ENCODE measurements at places on chromosomes 1 and 21. TPM values are rescaled to one million over a fixed set of nuclear protein-coding genes. Genes with fewer than 3 reads are reported as not detected.

- H3K27ac ChIP-seq, result peak overlapping the region; percentile 56
- H3K4me3 ChIP-seq, result no peak overlapping the region
- no peaks in the 10 kb centered on the region for H3K36me3 ChIP-seq
- no peaks in the 10 kb centered on the region for H3K27me3 ChIP-seq
- H3K4me1 ChIP-seq, result peaks cover 10% of the 10 kb centered on the region
Measured at GRCh38 chr21:38984568-38984967, 178.8 kb downstream of the ETS2 start.

GRCh38 chr21:42094811-42095210 lies 23.7 kb downstream of the UMODL1 start:
- no peak overlapping the region for H3K4me3 ChIP-seq
- no peak for DNase-seq
- H3K4me1 ChIP-seq, result no peaks in the 10 kb centered on the region

Gene KRTAP19-6
- total RNA-seq, result not detected

Gene KCNE2
- total RNA-seq, result not detected

DNA sequence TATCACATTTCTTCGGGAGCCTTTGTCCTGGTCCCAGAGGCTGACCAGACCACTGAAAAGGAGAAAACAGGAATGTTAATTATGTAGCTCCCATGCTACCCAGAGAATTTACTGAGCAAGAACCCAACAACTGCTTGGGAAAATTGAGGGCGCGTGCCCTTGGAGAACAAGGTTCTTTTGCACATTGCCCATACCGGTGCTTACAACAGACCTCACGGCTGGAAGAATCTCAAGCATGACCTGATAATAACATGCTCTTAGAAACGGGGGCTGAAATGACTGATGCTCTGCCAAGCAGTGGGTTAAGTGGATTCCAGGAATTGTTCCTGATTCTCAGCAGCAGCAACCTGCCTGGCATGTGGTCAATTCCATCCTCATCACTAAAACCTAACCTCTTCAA lies 49.3 kb upstream of the AJAP1 start:
- H3K36me3 ChIP-seq, result no peaks in the 10 kb centered on the region
- H3K27ac ChIP-seq, result no peak overlapping the region
- DNase-seq, result no peak

- H3K4me1 ChIP-seq, result peaks cover 12% of the 10 kb centered on the region
- no peak overlapping the region for H3K27ac ChIP-seq
- no peak for DNase-seq
Measured at GRCh38 chr1:17550729-17551584, 11.5 kb downstream of the ARHGEF10L start.

Gene TMED5
- total RNA-seq, result 27.7 TPM

Gene RPE65
- total RNA-seq, result not detected

DNA sequence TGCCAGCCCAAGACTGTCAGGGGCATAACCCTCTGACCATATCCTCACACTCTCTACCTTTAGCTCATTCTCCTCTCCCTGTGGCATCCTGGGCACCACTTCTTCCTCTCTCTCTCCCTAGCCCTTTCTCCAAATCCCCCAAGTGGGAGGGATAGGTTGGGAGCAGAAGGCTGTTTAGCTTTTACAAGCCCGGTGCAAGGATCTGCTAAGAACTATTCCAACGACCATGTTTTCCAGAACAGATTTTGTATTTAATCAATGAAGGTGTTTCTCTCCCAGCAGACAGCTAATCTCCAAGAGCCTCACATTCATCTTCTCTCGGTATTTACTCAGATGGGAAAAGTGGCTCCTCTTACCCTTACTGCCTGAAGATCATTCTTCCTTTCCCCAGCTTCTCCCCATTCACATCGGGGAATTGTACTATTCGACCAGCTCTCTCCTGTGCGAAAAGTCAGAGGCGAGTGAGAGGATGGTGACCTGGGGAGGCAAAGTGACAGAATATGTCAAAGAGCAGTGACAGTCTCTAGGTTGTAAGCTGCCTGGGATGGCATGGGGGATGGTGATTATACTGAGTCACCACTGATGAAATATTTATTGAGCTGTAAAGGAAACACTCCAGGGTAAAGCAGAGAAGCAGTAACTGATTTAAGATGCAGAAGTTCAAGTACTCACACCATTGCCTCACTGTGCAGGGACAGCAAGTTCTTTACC lies 47.0 kb upstream of the RBM15 start:
- no peak overlapping the region for H3K27ac ChIP-seq
- H3K36me3 ChIP-seq, result no peaks in the 10 kb centered on the region
- no peaks in the 10 kb centered on the region for H3K4me1 ChIP-seq
- H3K27me3 ChIP-seq, result no peaks in the 10 kb centered on the region
- no peak overlapping the region for H3K4me3 ChIP-seq

- no peaks in the 10 kb centered on the region for H3K27me3 ChIP-seq
- no peak overlapping the region for H3K4me3 ChIP-seq
- no peaks in the 10 kb centered on the region for H3K4me1 ChIP-seq
- no peaks in the 10 kb centered on the region for H3K36me3 ChIP-seq
Measured at GRCh38 chr1:84724128-84724860, 34.0 kb upstream of the SSX2IP start.

- no peak for DNase-seq
- peaks cover 1% of the 10 kb centered on the region for H3K4me1 ChIP-seq
- no peak overlapping the region for H3K27ac ChIP-seq
Measured at GRCh38 chr1:163170975-163171676, 31.6 kb downstream of the RGS5 start.

Gene NFASC
- total RNA-seq, result 73.2 TPM

Gene RASSF5
- total RNA-seq, result 6.5 TPM

DNA sequence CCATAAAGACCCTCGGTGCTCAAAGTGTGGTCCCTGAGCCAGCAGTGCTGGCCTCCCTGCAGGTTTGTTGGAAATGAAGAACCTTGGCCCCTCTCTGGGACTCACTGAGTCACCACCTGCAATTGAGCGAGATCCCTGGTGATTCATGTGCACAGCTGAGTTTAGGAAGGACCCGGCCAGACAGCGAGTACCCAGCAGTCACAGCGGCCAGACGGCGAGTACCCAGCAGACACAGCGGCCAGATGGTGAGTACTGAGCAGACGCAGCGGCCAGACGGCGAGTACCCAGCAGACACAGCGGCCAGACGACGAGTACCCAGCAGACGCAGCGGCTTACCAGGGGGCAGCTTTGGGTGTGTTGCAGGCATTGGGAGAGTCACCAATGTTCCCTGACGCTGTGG lies 123.8 kb downstream of the PRDM16 start:
- no peaks in the 10 kb centered on the region for H3K36me3 ChIP-seq
- peaks cover 12% of the 10 kb centered on the region for H3K4me1 ChIP-seq
- no peak overlapping the region for H3K27ac ChIP-seq
- no peak for DNase-seq
- no peak overlapping the region for H3K4me3 ChIP-seq
- no peaks in the 10 kb centered on the region for H3K27me3 ChIP-seq

GRCh38 chr1:242747233-242747632 lies 222.7 kb upstream of the PLD5 start:
- H3K27ac ChIP-seq, result no peak overlapping the region
- H3K36me3 ChIP-seq, result no peaks in the 10 kb centered on the region
- H3K27me3 ChIP-seq, result no peaks in the 10 kb centered on the region
- no peak overlapping the region for H3K4me3 ChIP-seq
- H3K4me1 ChIP-seq, result no peaks in the 10 kb centered on the region

Gene RIIAD1
- total RNA-seq, result not detected

DNA sequence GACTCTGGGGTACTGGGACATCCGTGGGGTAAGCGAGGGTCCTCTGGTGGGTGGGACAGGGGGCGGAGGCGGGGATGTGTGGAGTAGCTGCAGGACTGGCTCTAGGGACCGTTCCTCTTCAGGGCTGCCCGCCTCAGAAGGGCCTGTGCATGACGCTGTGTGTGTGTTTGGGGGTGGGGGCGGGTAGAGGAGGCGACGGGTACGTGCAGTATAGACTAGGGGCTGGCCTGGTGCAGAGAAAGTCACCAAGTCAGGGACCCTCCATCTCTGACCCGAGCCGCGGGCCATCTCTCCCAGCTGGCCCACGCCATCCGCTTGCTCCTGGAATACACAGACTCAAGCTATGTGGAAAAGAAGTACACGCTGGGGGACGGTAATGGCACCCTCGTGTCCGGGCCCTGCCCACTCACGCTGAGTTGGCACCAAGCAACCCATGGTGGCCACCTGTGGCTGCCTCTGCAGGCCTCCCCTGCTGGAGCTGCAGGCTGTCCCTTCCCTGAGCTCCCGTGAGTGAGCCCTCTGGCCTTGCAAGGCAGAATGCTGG lies 342 bp downstream of the GSTM5 start:
- no peak overlapping the region for H3K27ac ChIP-seq
- H3K4me3 ChIP-seq, result peak overlapping the region; percentile 33
- no peaks in the 10 kb centered on the region for H3K27me3 ChIP-seq
- H3K36me3 ChIP-seq, result no peaks in the 10 kb centered on the region
- H3K4me1 ChIP-seq, result peaks cover 15% of the 10 kb centered on the region
- no peak for DNase-seq

- H3K4me1 ChIP-seq, result peaks cover 4% of the 10 kb centered on the region
- DNase-seq, result peak; percentile 81
- H3K36me3 ChIP-seq, result no peaks in the 10 kb centered on the region
- H3K4me3 ChIP-seq, result peak overlapping the region; percentile 68
- no peaks in the 10 kb centered on the region for H3K27me3 ChIP-seq
Measured at GRCh38 chr1:180954005-180954800, 41.5 kb downstream of the KIAA1614 start.

- no peaks in the 10 kb centered on the region for H3K36me3 ChIP-seq
- no peak for DNase-seq
- H3K27ac ChIP-seq, result no peak overlapping the region
Measured at GRCh38 chr1:41498391-41498790, 13.9 kb upstream of the EDN2 start.

- peak; percentile 32 for DNase-seq
- H3K4me1 ChIP-seq, result no peaks in the 10 kb centered on the region
- H3K27me3 ChIP-seq, result no peaks in the 10 kb centered on the region
Measured at GRCh38 chr1:70071601-70072000, 133.8 kb downstream of the LRRC40 start.

GRCh38 chr1:193312432-193312831 lies 126.0 kb upstream of the B3GALT2 start:
- H3K27ac ChIP-seq, result no peak overlapping the region
- no peak overlapping the region for H3K4me3 ChIP-seq
- H3K36me3 ChIP-seq, result no peaks in the 10 kb centered on the region
- DNase-seq, result no peak
- H3K4me1 ChIP-seq, result no peaks in the 10 kb centered on the region
- no peaks in the 10 kb centered on the region for H3K27me3 ChIP-seq

Gene PCP4
- 4.7 TPM for total RNA-seq

GRCh38 chr1:234862360-234862943 lies 252.5 kb upstream of the IRF2BP2 start:
- H3K36me3 ChIP-seq, result no peaks in the 10 kb centered on the region
- H3K4me3 ChIP-seq, result no peak overlapping the region
- no peaks in the 10 kb centered on the region for H3K27me3 ChIP-seq
- no peak for DNase-seq
- H3K27ac ChIP-seq, result no peak overlapping the region

- no peak overlapping the region for H3K4me3 ChIP-seq
- no peak for DNase-seq
- no peaks in the 10 kb centered on the region for H3K36me3 ChIP-seq
Measured at GRCh38 chr1:223411309-223411708, 18.1 kb downstream of the CCDC185 start.

Gene CYP4Z1
- not detected for total RNA-seq

- no peaks in the 10 kb centered on the region for H3K27me3 ChIP-seq
- no peaks in the 10 kb centered on the region for H3K36me3 ChIP-seq
- DNase-seq, result no peak
- no peaks in the 10 kb centered on the region for H3K4me1 ChIP-seq
- no peak overlapping the region for H3K4me3 ChIP-seq
Measured at GRCh38 chr1:43466403-43466802, 12.7 kb upstream of the HYI start.

Gene KIF17
- total RNA-seq, result 3.0 TPM

DNA sequence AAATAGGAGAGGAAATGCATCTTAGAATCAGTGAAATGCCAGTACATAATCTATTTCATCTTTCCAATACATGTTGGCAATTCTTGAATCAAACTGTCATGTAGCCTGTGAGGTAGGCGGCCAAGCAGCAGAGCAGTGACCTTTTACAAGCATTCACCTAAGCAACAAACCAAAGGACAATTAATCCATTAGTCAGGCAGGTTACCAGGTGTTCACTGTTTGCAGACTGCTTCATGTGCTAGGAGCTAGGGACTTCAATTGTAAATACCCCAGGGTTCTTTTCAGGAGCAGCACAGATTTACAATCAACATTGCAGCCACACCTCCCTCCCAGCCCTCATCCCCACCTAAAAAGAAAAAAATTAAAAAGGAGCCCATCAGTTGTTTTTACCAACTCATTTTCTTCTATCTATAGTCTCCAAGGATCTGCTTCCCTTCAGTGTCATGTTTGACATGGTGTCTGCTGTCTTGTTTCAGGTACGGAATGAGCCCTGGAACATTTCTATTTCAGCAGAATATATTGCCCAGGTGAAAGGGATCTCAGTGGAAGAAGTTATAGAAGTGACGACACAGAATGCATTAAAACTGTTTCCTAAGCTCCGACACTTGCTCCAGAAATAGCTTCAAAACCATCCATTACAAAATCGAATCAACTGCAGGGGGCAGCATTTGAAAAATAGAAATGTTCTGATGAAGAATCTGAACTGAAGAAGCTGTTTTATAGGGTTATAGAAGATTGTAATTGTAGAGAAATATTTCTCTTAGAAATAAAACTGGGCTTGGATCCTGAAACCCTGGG lies 23.0 kb downstream of the TATDN3 start:
- no peaks in the 10 kb centered on the region for H3K27me3 ChIP-seq
- no peak for DNase-seq
- H3K27ac ChIP-seq, result no peak overlapping the region
- no peaks in the 10 kb centered on the region for H3K4me1 ChIP-seq
- no peaks in the 10 kb centered on the region for H3K36me3 ChIP-seq

Gene ZZZ3
- 50.8 TPM for total RNA-seq

DNA sequence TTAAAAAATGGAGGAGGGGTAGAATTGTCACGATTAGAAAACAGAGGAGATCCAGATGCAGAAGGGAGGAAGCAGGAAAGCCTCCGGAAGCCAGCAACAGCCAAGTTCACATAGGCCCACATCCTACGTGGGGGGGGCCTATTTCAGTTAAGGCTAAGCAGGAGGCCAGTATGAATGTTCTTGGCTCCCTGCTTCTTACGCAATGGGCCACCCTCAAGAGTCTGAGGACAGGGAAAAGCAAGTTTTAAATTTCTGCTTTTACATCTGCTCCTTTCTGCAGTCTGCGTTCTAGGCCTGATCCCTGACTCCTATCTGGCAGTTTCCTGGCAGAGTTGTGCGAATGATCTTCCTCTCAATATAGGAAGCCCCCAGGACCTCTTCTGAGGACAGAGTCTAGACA lies 30.6 kb downstream of the RABIF start:
- H3K4me1 ChIP-seq, result peaks cover 3% of the 10 kb centered on the region
- H3K27me3 ChIP-seq, result no peaks in the 10 kb centered on the region
- DNase-seq, result peak; percentile 58

- no peak overlapping the region for H3K27ac ChIP-seq
- no peak for DNase-seq
- no peaks in the 10 kb centered on the region for H3K27me3 ChIP-seq
Measured at GRCh38 chr1:5971471-5972197, 20.6 kb downstream of the NPHP4 start.

- no peaks in the 10 kb centered on the region for H3K36me3 ChIP-seq
- no peaks in the 10 kb centered on the region for H3K27me3 ChIP-seq
- no peak overlapping the region for H3K27ac ChIP-seq
- DNase-seq, result no peak
- H3K4me3 ChIP-seq, result no peak overlapping the region
Measured at GRCh38 chr1:21012937-21013336, 163.8 kb downstream of the EIF4G3 start.

- no peaks in the 10 kb centered on the region for H3K36me3 ChIP-seq
- H3K27ac ChIP-seq, result no peak overlapping the region
- H3K4me1 ChIP-seq, result no peaks in the 10 kb centered on the region
- H3K27me3 ChIP-seq, result no peaks in the 10 kb centered on the region
Measured at GRCh38 chr1:53160924-53161378, 18.5 kb upstream of the SLC1A7 start.

Gene SPRR2E
- total RNA-seq, result not detected

Data from ovary (tissue), 10 donors.